Esophagus muscularis mucosa (tissue), 4 donors: ENCODE measurements at places on chromosomes 3 and 15.

GRCh38 chr15:44537735-44538240 is 841 bp downstream of the EIF3J start:
- DNase-seq, result no peak

DNA sequence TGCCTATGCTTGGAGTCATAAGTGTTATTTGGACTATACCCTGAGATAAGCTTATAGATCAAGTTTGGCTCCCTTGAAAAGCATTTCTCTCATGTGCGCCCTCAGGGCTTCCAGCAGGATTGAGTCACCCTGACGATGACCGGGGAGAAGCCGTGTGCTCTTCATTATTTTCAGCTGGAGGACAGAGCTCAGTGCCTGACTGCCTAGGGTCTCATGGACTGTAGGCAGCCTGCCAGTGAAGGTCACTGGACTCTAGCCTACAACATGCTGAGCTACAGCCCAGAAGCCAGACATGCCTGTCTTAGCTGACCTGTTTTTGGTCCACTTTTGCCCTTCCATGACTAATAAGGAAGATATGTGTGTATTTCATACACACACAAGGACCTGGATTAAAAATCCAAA is 31.6 kb upstream of the NUDT16 start:
- no peak for DNase-seq

GRCh38 chr3:181081930-181082329 is 92.4 kb upstream of the DNAJC19 start:
- no peak for DNase-seq

DNA sequence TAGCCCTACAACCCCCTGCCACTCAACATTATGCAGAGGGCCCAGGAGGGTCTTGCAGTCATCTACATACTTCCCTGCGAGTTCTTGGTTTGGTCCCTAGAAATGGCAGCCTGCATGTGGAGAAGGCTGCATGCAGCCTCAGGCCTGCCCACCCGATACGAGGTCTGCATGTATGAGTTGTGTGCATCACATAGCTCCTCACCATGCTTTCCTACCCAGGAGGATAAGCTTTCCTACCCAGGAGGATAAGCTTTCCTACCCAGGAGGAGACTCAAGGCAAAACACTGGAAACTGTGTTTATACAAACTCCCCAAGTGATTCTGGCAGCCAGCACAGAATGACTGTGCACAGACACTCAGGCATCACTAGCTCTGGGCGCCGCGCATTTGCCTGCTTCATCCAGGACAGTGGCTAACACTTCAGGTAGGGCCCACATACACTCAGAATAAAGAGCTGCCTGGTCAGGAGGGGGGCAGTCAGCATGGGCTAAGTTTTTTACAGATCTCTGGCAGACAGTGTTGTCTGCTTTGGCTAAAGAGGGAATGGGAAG is 187.7 kb downstream of the THSD4 start:
- peak; percentile 90 for DNase-seq

- DNase-seq, result no peak
Observed at GRCh38 chr3:77096145-77096544, 56.2 kb downstream of the ROBO2 start.

GRCh38 chr3:178768072-178768864 is 232.0 kb downstream of the KCNMB2 start:
- no peak for DNase-seq

GRCh38 chr15:31264559-31265089 is 62.0 kb upstream of the KLF13 start:
- DNase-seq, result no peak
